ENCODE measurements at places on chromosomes 5 and 9.

DNA sequence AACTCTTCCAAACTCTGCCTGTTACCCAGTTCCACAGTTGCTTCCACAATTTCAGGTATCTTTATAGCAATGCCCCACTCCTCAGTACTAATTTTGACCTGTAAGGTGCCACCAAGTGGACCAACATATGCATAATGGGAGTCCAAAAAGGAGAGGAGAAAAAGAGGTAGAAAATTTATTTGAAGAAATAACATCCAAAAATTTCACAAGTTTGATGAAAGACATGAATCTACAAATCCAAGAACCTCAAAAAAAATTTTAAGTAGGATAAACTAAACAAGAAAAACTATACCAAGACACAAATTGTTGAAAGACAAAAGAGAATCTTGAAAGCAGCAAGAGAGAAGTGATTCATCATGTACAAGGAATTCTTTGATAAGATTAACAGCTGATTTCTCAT is 79.8 kb downstream of the BARX1 start:
- DNase-seq: no peak

DNA sequence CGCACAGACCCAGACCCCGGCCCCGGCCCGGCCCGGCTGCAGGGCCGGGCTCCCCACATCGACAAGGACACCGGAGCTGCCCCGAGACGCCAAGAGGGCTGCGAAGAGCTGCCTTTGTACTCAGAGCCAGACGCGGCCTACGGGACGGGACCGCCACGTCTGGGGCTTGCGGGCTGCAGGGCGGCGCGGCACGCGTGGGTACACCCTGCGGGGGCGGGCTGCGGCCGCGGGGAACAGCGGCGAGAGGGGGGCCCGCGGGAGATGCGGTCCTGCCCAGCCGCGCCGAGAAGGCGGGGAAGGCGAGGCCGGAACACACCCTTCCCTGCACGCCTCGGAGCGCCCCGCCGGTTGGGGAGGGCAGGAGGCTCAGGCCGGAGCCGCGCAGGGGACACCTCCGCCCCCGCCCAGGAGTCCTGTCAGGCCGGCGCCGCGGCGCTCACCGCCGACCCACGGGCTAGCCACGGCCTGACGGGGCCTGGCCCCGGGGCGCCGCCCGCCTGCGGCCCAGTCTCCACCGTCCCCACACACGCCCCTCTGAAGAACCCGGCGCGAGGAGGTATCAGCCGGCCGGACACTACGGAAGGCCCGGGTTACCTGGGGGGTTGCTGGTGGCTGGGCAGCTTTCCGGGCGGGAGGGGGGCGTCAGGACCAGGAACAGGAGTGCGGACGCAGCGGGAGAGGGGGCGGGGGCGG is 478 bp downstream of the RAB14 start:
- peak; percentile 39 for DNase-seq

GRCh38 chr5:57366744-57367143 is 115.9 kb downstream of the ACTBL2 start:
- DNase-seq: no peak

- DNase-seq: no peak
Measured at GRCh38 chr5:64074533-64074932, 91.1 kb upstream of the RNF180 start.

GRCh38 chr5:174625591-174626350 is 98.6 kb upstream of the MSX2 start:
- DNase-seq: no peak
